ENCODE measurements at places on chromosomes 4 and X.

DNA sequence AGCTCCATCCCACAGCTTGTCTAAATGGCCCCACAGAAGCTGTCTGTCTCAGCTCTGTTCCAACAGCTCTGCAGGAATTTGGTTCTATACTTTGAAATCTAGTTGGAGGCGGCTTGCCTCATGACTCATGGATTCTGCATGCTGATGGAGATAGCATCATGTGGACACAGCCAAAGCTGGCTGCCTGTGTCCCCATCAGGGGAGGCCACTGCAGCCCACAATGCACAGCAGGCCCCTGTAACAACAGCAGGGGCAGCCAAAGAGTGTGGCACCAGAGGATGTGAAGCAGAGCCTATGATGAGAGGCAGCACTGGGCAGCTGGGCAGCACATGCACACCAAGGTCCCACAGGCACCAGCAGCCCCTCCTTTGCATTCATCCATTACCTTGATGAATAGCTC is 67.2 kb downstream of the DCAF12L1 start:
- DNase-seq: no peak

DNA sequence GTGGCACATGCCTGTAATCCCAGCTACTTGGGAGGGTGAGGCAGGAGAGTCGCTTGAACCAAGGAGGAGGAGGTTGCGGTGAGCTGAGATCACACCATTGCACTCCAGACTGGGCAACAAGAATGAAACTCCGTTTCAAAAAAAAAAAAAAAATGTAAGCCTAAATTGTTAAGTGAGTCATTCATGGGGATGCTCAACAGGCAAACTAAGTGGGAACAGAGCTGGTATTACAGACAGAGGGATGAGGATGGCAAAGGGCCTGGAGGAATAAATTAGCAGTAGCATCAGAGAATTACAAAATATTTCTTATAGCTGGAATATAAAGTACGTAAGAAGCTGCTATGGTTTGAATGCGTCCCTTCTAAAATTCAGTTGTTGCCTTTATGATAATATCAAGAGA is 43.4 kb upstream of the OGT start:
- no peak for DNase-seq

DNA sequence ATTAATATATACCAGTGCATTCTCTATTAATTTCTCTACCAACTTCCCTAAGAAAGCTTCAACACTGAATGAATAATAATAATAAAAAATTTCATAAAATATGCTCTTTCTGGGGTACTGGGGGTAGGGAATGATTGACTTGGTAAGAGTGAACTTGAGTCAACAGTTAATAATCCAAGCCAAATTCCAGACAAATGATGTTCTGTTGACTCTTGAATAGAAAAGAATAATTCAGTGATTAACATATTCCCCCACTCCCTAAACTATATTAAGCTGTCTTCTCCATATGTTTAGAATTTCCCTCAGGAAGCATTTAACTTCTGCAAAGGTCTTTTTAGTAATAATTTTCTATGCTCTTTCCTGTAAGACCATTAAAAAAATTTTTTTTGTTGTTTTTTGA is 12.3 kb downstream of the PGRMC2 start:
- no peak for DNase-seq

- DNase-seq: no peak
These were observed 19.2 kb upstream of the SLC6A14 start for GRCh38 chrX:116417214-116417613.

Measured in inflammatory macrophage treated with lipopolysaccharide for 1 hour (primary cell).